Stimulated activated CD4-positive, alpha-beta T cell treated with anti-CD3 and anti-CD28 coated beads, Interleukin-4, amount 100 ng/mL, for 1 hour (primary cell): ENCODE measurements at places on chromosomes 2 and 18.

GRCh38 chr2:219902891-219903552 is 275.6 kb downstream of the SLC4A3 start:
- no peak for DNase-seq

GRCh38 chr2:39266916-39267434 is 23.2 kb upstream of the CDKL4 start:
- DNase-seq: no peak

GRCh38 chr2:170159060-170159459 is 18.9 kb upstream of the MYO3B start:
- DNase-seq: no peak

- DNase-seq: no peak
These were observed 7.8 kb downstream of the SPEG start for GRCh38 chr2:219442256-219443015.
